ENCODE measurements at places on chromosomes 4 and X. TPM values are rescaled to one million over a fixed set of nuclear protein-coding genes. Genes with fewer than 3 reads are reported as not detected.

GRCh38 chr4:83067058-83067639 is 32.2 kb downstream of the COPS4 start:
- no peak for DNase-seq

POU4F2 gene
- total RNA-seq = not detected

- no peak for DNase-seq
These were observed 43.1 kb downstream of the TMEM164 start for GRCh38 chrX:110046001-110046400.

IL3RA gene
- total RNA-seq = not detected

GRCh38 chr4:26132858-26133257 is 188.0 kb upstream of the RBPJ start:
- no peak for DNase-seq

DNA sequence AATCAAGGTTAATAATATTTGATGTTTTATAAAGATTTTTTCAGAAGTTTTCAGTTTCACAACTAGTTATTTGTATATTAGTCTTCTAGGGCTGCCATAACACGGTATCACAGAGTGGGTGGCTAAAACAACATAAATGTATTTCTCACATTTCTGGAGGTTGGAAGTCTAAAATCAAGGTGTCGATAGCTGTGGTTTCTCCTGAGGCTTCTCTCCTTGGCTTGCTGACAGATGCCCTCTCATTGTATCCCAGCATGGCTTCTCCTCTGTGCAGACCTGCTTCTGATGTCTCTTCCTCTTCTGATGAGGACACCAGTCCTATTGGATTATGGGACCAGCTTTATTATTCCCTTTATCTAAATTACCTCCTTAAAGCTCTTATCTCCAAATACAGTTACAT is 1456.6 kb downstream of the STIM2 start:
- no peak for DNase-seq

FOXP3 gene
- 0.37 TPM for total RNA-seq

DNA sequence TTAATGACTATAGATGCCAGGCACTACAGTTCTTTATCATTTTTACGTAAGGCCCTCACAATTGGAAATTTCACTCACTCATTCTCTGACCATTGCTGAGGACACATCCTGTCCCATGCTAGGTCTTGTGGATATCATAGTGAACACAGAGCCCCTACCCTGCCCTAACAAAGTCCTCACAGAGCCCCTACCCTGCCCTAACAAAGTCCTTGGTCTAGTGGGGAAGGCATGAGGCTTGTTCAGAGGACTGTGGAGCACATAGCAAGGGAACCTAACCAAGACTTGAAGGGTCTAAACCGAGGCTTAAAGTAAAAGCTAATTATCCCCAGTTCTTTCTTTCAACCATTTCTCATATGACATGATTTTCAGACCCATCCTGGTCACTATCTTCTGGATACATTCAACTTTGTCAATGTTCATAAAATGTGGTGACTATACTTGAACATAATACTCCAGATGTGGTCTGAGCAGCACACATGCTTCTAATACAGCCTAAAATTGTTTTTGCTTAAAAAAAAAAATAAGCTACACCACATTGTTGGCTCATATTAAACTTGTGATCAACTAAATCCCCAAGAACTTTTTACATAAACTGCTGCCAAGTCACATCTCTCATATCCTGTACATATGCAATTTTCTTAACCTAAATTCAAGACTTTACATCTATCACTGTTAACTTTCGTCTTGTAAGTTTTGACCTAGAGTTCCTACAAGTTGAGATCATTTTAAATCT is 77.0 kb downstream of the GPC3 start:
- DNase-seq = no peak

- DNase-seq = no peak
These were observed 604.6 kb upstream of the GRIA3 start for GRCh38 chrX:122579526-122579925.

DNA sequence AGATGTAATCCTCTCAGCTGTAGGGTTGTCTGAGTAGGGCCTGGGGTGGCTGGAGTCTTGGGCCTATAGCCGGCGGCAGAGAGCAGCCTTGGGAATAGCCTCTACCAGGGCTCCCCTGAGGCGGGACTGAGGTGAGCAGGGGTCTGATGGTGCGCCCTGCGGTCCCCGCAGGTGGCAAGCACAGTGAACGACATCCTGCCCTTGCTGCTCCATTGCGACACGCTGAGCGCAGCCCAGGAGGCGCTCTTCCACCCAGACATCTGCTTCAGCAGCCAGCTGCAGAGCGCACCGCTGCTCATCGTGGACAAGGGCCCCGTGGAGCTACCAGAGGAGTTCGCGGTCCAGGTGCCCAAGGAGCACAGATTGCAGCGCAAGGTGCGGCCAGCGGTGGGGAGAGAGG is 317.0 kb downstream of the ADGRL3 start:
- DNase-seq = peak; percentile 90

TXLNG gene
- 42.6 TPM for total RNA-seq

- DNase-seq = no peak
These were observed 9.1 kb upstream of the PAGE1 start for GRCh38 chrX:49704691-49705404.

- no peak for DNase-seq
These were observed 79.7 kb upstream of the ELOVL6 start for GRCh38 chr4:110278127-110278526.

ADH7 gene
- total RNA-seq = not detected

CCDC158 gene
- total RNA-seq = not detected

RRH gene
- total RNA-seq = not detected

- peak; percentile 67 for DNase-seq
These were observed 58.2 kb upstream of the DYNLT3 start for GRCh38 chrX:37905436-37906147.

DNA sequence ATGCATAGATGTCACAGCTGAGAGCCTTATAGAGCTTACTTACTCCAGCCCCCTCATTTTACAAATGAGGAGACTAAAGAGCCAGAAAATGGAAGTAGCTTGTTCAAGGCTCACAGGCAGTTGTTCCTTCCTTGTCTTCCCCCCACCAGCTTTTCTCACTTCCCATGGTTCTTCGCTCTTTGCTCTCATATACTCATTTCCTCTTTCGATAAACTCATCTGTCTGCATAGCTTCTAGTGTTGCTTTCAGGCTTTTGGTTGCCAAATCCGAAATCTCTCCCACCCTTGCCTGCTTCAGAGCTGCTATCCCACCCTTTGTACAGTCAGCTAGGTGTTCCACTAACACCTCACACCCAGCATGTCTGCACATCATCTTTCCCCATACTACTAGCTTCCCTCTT is 25.0 kb upstream of the GJB1 start:
- DNase-seq = no peak

PLXNB3 gene
- 2.7 TPM for total RNA-seq

- no peak for DNase-seq
These were observed 92.0 kb downstream of the NFKB1 start for GRCh38 chr4:102593147-102593546.

- no peak for DNase-seq
These were observed 122.3 kb downstream of the ARHGAP10 start for GRCh38 chr4:147854154-147854553.

DNA sequence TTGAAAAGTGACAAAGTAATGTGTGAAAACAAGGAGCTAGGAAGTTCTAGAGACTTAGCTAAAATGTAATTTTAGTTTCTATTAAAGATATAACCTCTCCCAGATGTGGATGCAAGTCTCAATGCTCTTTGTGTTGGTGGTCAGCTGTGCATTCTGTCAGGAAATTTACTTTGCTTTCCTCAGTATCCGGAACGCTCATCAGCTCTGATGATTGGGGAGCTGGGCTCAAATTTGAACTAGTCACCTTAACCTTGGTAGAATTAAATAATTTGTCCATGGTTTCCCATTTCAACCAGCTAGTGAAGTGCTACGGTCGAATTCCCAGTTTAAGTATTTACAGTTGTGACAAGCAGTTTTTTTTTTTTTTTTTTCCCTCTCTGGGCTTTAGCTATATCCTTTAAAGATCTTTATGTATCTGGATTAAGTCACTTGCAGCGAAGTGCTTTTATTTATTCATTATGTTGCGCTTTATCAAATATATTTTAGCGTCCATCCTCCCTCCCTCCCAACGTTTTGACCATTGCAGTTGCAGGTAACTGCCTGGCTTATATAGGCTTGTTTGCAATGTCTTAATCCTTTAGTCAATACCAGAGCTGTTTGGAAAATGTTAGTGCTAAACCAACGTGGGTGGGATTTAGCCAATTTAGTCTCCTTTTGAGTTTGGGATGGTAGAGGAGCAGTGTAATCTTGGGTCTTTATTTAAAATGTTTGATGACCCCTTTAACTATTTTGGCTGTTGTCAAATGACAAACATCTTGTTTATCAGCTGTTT is 2.1 kb downstream of the OGT start:
- DNase-seq = no peak

DNA sequence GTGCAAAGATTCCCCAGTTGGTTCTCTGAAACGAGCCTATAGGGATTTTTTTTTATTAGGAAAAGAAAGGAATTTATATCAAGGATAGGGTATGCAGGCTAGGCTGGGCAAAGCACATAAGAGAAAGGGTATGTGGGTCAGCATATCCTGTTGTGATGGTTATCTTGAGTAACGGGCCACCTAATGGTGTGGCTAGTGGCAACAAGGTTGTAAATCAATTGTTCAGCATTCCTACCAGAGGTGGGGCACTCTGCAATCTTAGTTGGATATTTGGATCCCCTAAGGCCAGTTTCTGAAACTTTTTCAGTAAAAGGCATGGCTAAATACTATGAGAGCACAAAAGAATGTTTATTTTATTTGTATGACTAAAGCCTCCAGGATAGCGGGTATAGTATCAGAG is 42.7 kb downstream of the DCAF12L1 start:
- DNase-seq = no peak

DNA sequence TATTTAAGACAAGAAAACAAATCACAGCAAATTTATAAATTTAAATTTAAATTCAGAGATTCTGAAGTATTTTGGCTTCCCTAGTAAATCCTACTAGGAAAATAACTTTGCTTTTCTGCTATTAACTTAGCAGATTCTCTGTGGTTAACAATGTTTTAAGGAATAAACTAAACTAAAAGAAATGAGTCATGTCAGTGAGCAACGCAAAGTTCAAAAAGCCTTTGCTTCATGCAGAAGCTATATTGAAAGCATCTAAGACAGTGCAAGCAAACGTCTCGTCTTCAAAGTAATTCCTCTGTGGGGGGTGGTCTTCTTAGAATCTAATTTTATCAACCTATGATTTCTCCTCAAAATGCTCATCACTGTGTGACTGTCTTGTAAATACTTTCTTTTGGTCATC is 30.1 kb downstream of the GABRB1 start:
- DNase-seq = no peak

- DNase-seq = no peak
These were observed 6.8 kb downstream of the TXK start for GRCh38 chr4:48127231-48127630.

DNA sequence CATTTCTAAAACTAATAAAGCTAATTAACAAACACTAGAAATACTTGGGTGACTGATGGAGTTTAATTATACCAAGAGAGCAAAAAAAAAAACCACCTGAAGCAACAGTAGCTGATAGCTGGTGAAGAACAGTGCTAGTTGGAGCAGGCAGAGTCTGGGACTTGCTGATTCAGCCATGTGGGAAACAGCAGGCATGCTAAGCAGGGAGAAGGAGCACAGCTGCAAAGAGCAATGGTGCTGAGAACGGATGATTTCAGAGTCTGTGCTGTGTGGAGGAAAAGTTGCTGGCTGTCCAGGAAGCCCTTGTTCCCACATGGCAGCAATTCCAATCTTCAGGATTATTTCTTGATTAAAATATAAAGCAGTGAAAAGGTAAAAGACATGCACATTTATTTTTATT is 68.8 kb downstream of the NPY1R start:
- DNase-seq = no peak

USO1 gene
- total RNA-seq = 198 TPM

NEIL3 gene
- 10.8 TPM for total RNA-seq

GAGE12H gene
- total RNA-seq = not detected

All from H1 (cell line).